ENCODE measurements at places on chromosomes 13 and 19.

DNA sequence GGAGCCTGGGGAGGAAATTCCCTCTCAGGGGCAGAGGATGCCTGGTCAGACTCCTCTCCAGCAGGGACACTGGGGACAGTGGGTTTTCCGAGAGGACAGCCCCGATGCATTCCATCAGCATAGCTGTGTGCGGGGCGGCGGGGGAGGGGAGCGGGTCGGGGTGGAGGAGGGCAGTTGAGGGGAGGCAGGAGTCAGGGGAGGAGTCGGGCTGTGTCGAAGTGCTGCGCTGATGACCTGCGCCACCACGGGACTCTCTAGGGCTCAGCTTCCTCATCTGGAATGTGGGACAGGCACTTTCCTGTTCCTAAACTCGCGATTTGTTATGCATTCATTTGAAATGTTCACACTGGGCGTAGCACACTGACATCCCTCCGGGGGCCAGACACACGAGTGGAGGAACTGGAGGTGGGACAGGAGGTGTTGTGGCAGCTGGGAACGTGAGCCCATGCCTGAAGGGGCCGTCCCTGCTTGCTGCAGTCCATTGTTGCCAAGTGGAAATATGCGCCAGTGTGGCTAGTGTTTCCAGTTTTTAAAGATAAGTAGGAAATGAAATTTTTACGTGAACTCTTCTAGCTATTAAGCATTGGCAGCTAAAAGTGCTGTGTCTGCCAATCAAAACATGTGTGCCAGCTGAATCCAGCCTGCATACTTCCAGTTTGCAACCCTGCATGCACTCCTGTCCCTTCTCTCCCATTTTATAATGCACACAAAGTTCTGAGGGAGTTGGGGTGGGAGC lies 43.3 kb downstream of the FLT1 start:
- DNase-seq: no peak

DNA sequence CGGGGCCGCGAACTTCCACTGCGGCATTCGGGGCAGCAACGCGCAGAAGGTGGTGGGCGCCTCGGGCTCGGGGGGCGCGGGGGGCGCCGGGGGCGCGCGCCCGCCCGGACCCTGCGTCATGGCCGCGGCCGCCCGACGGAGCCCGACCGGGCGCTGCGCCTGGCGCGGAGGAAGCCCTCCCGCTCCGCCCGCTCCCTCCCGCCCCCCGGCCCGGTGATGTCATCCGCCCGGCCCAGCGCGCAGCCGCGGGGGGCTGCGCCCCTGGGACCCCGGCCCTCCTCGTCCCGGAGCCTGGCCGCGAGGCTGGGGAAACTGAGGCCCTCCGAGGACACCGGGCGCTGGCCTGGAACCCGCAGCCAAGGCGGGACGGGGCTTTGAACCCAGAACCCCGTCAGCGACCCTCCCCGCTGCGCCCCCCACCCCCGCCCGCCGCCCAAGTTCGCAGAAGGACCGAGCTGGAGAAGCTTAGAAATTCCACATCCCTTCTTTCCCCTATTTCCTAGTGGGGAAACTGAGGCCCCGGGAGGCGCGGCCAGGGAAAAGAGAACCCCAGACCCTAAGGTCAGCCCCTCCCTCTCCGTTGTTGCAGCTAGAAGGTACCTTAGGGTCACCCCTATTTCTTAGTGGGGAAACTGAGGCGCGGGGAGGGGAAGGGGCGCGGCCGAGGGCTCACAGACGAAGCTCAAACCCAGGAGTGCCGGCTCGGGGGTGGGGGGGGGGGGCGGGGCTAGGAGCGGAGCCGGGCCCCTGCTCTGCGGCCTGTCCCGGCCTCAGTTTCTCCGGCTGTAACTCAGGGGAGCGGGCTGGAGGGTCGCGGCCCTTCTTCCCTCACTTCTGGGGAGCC lies at the start of gene SHC2:
Gene SHC2, minus strand, starts transcription at position 157 of the 844 bp plus-strand sequence. Its CDS starts 37 bp downstream, at position 120.
- DNase-seq: no peak

- no peak for DNase-seq
Observed at GRCh38 chr13:35716729-35717128, 240.2 kb upstream of the MAB21L1 start.

GRCh38 chr13:81738364-81738763 lies 1397.4 kb upstream of the SPRY2 start:
- DNase-seq: no peak

DNA sequence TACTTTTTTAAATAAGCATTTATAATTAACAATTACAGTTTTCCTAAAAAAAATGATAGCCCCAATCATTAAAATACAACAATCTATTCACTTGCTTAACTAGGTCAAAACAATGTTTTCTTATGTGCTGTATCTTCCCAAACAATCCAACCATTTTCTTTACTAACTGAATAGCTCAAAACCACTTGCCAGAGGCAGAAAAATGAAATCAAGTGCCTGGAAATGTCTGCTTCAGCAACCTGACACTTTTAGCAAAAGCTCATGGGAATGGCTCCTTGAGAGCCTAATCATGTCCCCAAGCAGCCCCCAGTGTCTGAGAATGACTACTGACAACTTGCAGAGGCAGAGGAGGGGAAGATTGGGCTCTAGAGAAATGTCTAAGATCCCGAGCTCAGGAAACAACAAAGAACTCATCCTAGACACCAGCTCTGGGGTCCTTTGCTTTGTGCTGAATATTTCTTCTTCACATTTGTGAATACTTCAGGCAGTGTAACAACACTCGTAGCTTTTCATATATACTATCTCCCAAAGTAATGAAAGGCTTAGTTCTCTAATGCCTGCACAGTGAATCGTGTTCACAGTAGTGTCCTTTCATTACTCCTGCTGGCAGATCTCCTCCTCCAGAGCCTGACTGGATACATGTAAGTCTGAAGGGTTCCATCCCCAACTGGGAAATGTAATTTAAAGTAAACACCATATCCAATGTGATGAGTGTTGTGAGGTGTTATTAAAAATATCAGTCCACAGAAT lies 280.0 kb downstream of the LHFPL6 start:
- DNase-seq: no peak

- peak; percentile 99 for DNase-seq
Observed at GRCh38 chr19:38003438-38004185, 96.6 kb downstream of the SIPA1L3 start.

- peak; percentile 32 for DNase-seq
Observed at GRCh38 chr13:28611654-28612131, 47.2 kb upstream of the POMP start.

GRCh38 chr13:85717921-85718320 lies 81.3 kb downstream of the SLITRK6 start:
- DNase-seq: no peak

GRCh38 chr13:98158172-98158899 lies 15.4 kb downstream of the FARP1 start:
- no peak for DNase-seq
